Omental fat pad (tissue), 4 donors: ENCODE measurements at places on chromosomes 7 and 10.

GRCh38 chr10:13909516-13910258, 322.9 kb downstream of the PRPF18 start:
- no peak for DNase-seq

GRCh38 chr10:48934672-48935501, 4.8 kb downstream of the LRRC18 start:
- no peak for DNase-seq

DNA sequence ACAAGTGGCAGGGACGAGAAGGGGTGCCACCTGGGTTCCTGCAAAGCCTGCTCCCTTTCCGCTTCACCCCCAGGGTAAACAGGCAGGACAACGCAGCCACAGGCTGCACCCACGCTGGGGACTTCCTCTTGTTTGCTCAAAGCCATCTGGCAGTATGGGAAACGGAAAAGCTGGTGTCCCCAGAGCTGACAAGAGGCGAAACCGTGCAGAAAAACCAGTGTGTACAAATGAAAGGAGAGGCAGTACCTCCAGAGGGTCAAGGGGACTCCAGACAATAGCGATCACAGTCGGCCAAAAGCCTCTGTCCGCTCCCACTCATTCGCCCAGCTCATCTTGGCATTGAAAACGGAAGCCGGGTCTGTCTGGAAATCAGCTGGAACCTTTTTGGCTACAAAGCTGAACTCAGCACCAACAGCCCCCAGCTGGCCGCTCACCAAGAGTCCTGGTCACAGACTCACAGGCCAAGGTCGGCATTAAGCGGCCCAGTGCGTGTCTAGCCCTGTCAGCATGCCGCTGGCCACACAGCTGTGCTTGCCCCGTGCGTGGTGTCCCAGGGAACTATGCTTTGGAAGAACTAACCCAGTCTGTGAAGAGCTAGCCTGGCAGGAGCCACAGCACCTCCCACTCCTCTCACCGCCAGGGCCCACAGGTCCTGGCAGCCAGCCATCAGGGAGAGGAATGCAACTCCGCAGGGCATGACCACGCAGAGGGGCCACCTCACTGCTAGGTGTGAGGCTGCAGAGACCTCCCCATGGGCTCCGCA, 10.4 kb downstream of the TNS3 start:
- DNase-seq: no peak

- no peak for DNase-seq
These were observed 199.2 kb downstream of the IMMP2L start for GRCh38 chr7:111363099-111363498.

DNA sequence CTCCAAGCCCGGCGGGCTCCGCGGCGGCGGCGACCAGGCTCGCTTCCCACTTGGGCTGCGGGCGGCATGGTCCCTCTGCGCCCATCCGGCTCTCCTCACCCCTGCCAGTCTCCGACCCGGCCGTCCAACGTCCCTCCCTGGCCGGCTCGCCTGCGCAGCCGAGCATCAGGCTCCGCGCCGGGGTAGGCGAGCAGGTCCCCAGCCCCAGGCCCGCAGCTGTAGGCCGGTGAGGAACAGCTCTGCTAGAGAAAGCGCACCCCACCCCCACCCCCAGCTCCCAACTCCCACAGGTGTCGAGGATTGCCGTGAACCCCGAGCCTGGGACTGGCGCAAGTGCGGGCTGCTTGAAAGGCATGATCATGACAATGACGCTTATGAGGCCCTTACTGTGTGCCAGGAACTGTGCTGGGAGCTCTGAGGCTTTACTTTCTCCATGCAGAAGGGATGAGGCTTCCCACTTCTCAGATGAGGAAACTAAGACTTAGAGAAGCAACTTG, 20.8 kb upstream of the PAX2 start:
- no peak for DNase-seq

DNA sequence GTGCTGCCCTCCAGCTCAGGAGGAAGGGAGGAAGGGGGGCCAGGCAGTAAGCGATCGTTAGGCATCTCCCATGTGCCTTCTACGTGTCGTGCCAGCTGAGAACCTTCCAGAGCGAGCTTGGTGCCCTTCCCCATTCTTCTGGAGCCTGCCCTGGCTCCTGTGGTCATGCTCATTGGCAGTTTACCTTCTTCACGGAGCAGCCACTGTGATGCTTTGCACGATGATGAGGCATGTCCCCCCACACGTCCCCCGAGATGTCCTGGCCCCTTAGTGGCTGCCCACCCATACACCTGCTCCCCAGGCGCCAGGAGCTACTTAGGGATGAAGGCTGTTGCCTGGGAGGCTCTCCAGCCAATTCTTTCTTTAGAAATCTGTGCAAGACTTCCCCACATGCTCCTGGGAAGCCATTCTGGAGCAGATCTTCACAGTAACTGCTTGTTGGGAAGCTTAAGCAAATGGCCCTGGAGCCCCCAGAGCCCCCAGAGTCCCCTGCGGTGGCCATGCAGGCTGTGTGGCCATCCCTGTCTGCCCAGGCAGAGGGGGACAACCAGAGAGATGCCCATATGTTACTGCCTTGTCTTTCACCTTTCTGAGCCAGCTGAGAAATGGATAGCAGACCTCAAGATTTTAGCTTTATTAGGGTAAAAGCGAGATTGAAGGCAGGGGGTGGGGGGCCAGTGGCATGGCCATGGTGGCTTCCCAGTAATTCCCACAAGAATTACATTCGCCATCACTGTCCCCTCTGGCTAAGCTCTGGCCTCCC, 199.0 kb downstream of the EBF3 start:
- DNase-seq: no peak

GRCh38 chr10:117663750-117664149, 121.2 kb downstream of the EMX2 start:
- no peak for DNase-seq

- DNase-seq: no peak
These were observed 57.7 kb upstream of the FAM20C start for GRCh38 chr7:134561-135256.

DNA sequence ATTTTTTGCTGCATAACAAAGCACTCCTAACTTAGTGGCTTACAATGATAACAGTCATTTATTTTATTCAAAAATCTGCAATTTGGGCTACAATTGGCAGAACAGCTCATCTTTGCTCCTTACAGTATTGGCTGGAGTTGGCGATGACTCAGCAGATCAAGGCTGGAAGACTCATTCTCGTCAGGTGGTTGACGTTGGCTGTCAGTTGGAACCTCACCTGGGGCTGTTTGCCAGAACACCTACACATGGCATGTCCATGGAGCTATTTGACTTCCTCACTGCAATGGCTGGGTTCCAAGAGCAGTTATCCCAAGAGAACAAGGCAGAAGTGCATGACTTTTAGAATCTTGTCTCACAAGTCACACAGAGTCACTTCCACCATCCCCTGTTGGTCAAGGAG, 75.1 kb downstream of the NOD1 start:
- DNase-seq: no peak

- DNase-seq: no peak
These were observed 123.3 kb upstream of the GHITM start for GRCh38 chr10:84015877-84016595.

DNA sequence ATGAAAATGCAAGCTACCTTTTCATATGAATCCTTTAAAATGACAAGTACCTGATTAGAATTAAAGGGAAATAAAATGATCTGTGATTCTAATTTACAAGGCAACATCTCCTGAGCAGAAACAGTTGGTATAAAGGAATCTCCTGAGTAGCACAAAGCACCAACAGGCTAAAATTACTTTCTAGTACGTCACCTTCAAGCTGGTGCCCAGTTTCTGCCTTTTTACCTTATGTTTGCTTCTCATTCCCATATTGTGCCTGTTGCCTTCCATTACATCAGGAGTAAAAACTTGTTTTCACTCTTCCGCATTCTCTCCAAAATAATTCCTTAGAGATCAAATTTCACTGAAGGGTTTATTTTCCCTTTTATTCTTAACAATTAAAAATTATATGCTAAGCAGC, 587.1 kb upstream of the KCND2 start:
- no peak for DNase-seq

DNA sequence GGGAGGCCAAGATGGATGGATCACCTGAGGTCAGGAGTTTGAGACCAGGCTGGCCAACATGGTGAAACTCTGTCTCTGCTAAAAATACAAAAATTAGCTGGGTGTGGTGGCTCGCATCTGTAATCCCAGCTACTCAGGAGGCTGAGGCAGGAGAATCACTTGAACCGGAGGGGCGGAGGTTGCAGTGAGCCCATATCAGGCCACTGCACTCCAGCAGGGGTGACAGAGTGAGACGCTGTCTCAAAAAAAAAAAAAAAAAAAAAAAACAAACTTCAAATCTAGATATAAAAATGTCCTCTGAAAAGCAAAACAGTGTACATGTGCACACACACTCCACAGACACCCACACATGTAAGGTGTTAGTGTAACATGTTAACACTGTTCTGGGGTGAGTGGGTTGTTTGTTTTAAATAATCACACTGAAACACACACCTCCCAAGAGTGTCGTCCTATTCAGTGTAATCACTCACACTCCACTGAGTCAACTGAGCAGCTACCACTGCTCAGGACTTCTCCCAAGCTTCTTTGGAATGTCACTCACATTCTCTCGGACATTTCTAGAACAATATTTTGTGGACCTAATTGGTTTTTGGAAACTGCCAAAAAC, 12.8 kb upstream of the RGS10 start:
- DNase-seq: no peak

- DNase-seq: no peak
These were observed 140.9 kb downstream of the CXCL12 start for GRCh38 chr10:44243851-44244510.

DNA sequence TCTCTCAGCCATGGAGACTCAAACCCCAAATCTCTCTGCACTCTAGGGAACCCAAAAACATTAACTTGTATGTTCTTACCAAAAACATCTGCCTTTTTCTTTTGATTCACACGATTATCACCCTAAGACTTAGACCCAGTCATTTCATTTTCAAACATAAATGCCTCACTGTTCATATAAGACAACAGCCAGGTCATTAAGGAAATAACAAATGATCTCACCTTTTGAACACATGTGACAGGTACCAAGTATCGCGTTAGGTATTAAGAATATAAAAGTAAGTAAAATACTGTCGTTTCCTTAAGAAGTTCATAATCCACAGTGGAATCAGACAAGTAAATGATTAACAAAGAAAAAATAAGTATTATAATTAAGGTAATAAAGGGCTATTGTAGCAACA, 8.8 kb downstream of the TM9SF3 start:
- DNase-seq: no peak

- no peak for DNase-seq
These were observed 69.1 kb downstream of the SRPK2 start for GRCh38 chr7:105319578-105319977.

GRCh38 chr10:78654047-78654590, 414.6 kb upstream of the ZMIZ1 start:
- no peak for DNase-seq

DNA sequence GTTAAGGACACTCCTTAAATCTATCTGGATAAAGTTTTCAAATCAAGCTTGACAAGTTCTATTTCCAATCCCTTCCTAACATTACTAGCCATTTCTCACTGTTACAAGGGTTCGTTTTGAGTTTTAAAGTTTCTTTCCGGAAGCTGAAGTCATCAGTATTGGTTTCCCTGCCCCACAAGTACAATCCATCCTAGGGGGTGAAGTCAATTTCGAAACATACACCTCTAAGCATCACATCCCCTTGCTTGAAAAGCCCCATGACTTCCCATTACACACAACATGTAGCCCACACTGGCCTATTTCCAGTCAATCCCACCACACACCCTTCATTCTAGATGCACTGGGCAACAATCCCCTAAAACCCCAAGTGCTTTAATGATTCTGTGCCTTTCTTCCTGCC, 13.0 kb downstream of the DPY19L1 start:
- no peak for DNase-seq

DNA sequence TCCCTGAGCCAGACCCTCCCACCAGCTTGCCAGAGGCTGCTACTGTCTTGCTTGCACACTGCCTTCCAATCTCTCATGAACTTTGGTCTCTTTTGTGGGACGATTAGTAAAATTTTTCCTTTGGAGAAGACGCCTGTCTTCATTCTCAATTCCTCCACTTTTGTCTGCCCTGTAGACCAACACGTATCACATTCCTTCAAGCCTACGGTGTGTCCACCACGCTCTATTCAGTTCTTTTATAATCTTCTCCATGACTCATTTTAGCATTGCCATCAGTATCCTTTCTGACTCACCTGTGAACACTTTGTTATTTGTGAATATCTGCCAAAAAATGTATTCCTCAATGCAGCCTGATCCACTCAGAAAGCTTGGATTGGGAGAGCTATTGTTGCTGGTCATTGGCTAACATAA, 1.4 kb downstream of the GIMAP5 start:
- DNase-seq: no peak

- DNase-seq: no peak
These were observed 78.4 kb upstream of the NEUROD6 start for GRCh38 chr7:31418928-31419327.

- DNase-seq: no peak
These were observed 33.9 kb upstream of the ZNF107 start for GRCh38 chr7:64632029-64632428.

- no peak for DNase-seq
These were observed 293.0 kb upstream of the IMMP2L start for GRCh38 chr7:111855161-111855841.

- DNase-seq: no peak
These were observed 82.3 kb downstream of the CUL2 start for GRCh38 chr10:35007858-35008301.

DNA sequence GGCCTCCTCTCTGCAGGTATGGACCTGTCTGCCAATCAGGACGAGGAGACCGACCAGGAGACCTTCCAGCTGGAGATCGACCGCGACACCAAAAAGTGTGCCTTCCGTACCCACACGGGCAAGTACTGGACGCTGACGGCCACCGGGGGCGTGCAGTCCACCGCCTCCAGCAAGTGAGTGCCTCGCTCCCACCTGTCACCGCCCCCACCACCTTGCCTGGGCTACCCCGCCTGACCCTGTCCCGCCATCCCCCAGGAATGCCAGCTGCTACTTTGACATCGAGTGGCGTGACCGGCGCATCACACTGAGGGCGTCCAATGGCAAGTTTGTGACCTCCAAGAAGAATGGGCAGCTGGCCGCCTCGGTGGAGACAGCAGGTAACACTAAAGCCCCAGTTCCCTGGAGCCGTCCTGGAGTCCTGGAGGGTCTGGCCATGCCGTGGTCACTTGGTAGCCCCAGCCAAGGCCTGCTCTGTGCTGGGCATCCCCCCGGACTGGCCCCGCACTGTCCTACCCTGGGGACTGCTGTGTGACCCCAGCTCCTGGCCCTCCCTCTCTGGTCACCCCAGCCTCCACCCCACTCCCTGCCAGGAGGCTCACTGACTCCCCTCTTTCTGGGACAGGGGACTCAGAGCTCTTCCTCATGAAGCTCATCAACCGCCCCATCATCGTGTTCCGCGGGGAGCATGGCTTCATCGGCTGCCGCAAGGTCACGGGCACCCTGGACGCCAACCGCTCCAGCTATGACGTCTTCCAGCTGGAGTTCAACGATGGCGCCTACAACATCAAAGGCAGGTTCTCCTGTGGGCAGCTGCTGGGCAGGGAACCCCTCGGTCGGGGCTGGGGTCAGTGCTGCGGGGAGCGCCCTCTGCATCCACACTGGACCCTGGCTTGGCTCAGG, 178.0 kb downstream of the RNF216 start:
- no peak for DNase-seq
